ENCODE measurements at places on chromosomes 7 and 10. TPM values are rescaled to one million over a fixed set of nuclear protein-coding genes. Genes with fewer than 3 reads are reported as not detected.

Gene CHST15
- total RNA-seq, result 4.0 TPM

Gene CHRM2
- 0.04 TPM for total RNA-seq

Gene GIMAP4
- total RNA-seq, result 0.12 TPM

Gene CELF2
- 0.72 TPM for total RNA-seq

Gene TLX1
- total RNA-seq, result not detected

Gene WDR86
- total RNA-seq, result not detected

GRCh38 chr7:37320848-37321468 lies 127.7 kb downstream of the ELMO1 start:
- peak; percentile 52 for DNase-seq

GRCh38 chr7:98930921-98931320 lies 52.6 kb downstream of the TRRAP start:
- DNase-seq, result no peak

DNA sequence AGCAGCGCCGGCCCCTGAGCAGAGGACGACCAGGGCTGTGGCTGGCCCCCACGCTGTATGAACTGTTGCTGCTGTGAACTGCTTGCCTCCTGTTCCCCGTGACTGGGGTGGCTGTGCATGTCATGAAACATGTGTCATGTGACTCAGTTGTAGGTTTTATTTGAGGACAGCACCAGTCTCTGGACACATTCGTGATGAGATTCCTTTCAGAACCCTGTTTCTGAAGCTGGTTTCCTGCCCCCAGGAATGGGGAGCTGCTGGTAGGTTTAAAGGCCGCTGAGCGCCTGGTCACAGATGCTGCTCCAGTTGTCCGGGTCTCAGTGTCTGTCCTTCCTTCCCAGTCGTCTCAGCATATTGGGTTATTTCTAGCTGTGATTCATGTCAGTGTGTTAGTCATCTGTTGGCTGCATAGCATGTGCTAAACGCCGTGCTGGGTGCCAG lies 79.1 kb upstream of the PPIF start:
- no peak for DNase-seq

GRCh38 chr10:28215930-28216329 lies 86.9 kb downstream of the MPP7 start:
- DNase-seq, result no peak

GRCh38 chr7:46383605-46384004 lies 462.5 kb upstream of the IGFBP3 start:
- peak; percentile 61 for DNase-seq

DNA sequence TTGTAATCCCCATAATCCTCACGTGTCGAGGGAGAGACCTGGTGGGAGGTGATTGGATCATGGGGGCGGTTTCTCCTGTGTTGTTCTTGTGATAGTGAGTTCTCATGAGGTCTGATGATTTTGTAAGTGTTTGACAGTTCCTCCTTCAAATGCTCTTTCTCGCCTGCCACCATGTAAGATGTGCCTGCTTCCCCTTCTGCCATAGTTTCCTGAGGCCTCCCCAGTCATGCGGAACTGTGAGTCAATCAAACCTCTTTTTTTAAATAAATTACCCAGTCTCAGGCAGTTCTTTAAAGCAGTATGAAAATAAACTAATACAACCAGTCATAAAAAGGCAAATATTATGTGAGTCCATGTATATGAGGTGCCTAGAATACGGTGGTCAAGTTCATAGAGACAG lies 87.5 kb downstream of the FRMD4A start:
- no peak for DNase-seq

DNA sequence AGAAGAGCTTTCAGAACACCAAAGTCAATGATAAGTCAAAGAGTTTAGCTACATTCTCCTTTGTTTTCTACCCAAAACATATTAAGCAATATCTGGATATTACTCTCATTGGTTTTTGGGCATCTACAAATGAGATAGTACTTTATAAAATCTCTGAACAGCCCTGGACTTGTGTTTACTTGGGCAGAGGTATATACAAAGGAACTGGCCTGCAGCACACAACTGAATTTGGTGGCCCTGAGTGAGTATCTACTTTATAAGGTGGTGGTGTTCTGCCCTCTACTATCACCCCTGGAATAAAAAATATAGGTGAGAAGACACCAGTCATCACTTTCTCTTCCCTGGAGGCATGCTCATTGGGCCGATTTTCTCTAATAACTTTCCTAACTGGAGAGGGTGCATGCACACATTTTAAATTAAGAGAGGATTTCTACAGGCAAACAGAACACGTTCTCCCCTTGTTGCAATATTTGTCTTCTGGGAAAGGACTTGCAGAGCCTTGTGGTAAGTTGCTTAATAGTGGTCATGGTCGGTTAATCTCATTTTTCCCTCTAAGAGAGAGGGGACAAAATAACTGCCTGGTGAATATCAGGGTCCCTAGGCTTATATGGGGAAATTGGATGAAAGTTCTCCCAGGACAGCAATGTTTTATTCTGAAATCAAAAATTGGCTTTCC lies 41.1 kb downstream of the OTUD1 start:
- DNase-seq, result no peak

- DNase-seq, result no peak
Measured at GRCh38 chr10:51201947-51202346, 127.7 kb downstream of the PRKG1 start.

DNA sequence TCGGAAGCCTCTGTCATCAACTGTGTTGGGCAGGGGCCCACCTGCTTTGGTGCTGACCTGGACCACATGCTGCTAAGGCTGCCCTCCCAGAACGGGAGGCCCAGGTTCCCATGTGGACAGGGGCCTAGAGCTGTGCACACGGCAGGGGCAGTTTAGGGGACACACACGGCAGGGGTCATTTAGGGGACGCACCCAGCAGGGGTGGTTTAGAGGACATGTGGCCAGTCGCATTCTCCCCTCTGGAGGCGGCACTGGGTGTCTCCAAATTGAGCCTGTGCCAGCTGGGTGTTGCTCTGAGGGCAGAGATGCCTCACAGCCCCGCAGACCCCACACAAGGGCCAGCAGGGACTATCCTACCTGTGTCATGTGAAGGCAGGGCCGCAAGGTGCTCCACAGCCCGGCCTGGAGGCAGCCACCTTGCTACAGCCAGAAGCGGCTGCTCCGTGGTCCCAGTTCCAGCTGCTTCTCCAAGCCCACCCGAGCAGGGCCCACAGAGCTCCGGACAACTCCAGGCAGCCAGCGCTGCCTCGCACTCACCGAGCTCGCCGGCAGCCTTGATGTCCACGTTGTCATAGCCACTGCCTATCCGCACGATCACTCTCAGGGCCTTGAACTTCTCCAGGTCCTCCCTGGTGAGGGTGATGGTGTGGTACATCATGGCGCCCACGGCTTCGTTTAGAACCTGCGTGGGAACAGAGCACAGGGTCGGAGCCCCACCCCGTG lies 60.7 kb downstream of the ZRANB1 start:
- DNase-seq, result no peak

GRCh38 chr10:49189422-49189821 lies 1.2 kb upstream of the TMEM273 start:
- DNase-seq, result no peak

GRCh38 chr7:5472432-5473315 lies 49.0 kb upstream of the TNRC18 start:
- no peak for DNase-seq

- no peak for DNase-seq
Measured at GRCh38 chr7:29127527-29127926, 18.8 kb downstream of the CPVL start.

GRCh38 chr10:87613751-87614150 lies 45.9 kb upstream of the PAPSS2 start:
- no peak for DNase-seq

- no peak for DNase-seq
Measured at GRCh38 chr10:130820880-130821482, 490.5 kb downstream of the TCERG1L start.

- no peak for DNase-seq
Measured at GRCh38 chr10:97704341-97704740, 9.2 kb upstream of the MARVELD1 start.

GRCh38 chr10:15167411-15168290 lies 842 bp downstream of the NMT2 start:
- DNase-seq, result peak; percentile 10
